ENCODE measurements at places on chromosomes 11 and 22.

- no peak for DNase-seq
Measured at GRCh38 chr11:85742873-85743275, 56.9 kb upstream of the CCDC89 start.

DNA sequence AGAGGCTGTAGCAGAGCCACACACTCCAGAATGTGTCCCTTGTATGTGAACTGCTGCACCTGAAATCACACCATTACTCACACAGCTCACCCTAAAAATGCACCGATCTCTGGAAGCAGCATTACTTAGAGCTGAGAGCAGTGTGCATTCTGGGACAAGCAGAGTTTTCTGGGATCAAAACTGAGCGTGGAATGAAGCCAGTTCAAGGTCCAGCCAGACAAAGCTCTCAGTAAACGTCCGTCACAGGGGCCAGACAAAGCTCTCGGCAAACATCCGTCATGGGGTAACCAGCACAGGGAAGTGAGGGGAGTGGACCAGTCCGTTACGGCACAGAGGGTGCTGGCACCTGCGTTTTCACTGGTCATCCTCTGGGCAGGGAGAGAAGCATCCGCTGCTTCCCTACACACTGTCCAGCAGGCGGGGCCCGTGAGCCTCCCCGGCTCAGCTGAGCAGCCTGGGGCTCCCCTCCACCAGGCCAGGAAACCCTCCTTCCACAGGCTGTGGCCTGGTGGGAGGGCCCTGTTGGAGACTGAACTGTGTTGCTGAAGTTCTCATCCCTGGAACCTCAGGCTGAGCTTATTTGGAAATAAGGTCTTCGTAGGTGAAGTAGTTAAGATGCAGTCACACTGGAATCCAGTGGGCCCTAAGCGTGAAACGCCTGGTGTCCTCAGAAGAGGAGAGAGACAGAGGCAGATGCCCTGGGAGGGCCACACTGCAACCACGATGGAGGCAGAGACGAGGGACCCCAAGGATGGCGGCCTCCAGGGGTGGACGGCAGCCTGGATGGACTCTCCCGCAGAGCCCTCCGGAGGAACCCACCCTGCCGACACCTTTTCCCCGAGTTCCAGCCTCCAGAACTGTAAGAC lies 883.9 kb downstream of the BRD1 start:
- no peak for DNase-seq

DNA sequence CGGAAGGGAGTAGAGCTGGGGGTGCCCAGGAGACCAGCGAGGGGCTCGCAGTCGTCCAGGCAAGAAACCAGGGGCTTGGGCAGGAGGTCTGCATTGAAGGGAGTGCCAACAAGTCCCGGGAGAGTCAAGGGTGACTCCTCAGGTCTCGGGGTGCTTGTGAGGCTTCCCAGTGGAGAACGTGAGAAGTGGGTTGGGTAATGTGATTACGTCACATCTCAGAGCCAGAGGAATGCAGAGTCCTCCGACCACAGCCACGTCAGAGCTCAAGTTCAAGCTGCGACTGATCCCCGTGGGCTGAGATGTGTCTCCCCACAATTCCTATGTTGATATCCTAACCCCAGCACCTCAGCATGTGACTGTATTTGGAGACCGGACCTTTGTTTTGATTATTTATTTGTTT lies 89.7 kb upstream of the SHANK2 start:
- no peak for DNase-seq

- no peak for DNase-seq
Measured at GRCh38 chr11:75283391-75283931, 42.9 kb downstream of the TPBGL start.

- no peak for DNase-seq
Measured at GRCh38 chr22:28817919-28818859, 17.8 kb upstream of the XBP1 start.

DNA sequence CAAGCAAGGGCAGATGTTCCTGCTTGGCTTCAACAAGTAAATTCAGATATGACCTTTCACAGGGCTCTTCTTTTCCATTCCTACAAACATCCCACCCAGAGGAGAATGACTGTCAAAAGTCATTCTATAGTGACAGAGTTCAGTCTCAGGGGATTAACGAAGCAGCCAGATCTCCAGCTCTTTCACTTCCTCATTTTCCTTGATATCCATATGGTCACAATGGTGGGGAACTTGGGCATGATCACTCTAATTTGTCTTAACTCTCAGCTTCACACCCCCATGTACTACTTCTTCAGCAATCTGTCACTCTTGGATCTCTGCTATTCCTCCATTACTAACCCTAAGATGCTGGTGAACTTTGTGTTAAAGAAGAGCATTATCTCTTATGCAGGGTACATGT lies 15.0 kb upstream of the OR8B8 start:
- no peak for DNase-seq

DNA sequence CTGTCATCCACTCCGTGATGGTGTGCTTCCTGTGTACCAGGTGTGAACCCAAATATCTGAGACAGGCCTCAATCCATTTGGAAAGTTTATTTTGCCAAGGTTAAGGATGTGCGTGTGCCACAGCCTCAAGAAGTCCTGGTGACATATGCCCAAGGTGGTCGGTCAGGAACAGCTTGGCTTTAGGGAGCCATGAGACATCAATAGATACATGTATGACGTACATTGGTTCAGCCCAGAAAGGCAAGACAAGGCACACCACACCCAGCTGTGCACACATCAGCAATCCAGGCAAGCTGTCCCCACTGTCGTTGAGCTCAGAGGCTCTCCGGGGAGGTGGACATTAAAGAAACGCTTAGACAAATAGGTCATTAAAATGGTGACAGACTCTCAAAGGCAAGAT lies 56.8 kb upstream of the SHANK2 start:
- DNase-seq: no peak
